ENCODE measurements at places on chromosomes 7 and 10.

- DNase-seq: no peak
- H3K4me1 ChIP-seq: peaks cover 10% of the 10 kb centered on the region
- no peaks in the 10 kb centered on the region for H3K36me3 ChIP-seq
- H3K27me3 ChIP-seq: no peaks in the 10 kb centered on the region
- H3K4me3 ChIP-seq: no peak overlapping the region
Measured at GRCh38 chr7:138581065-138581464, 120.1 kb downstream of the SVOPL start.

DNA sequence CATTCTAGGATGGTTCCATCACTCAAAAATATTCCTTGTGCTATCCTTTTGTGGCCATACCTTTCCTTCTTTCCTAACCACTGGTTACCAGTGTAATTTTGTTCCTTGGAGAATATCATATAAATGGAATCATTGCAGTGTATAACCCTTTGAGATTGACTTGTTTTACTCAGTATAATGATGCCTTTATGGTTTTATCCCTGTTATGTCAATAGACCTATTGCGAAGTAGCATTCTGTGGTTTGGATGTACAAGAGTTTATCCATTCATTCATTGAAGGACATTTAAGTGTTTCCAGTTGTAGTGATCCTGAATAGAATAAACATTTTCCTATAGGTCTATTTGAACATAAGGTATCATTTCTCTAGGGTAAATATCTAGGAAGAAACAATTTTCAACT lies 54.2 kb downstream of the RBM33 start:
- no peak for DNase-seq
- no peak overlapping the region for H3K4me3 ChIP-seq
- peaks cover 3% of the 10 kb centered on the region for H3K36me3 ChIP-seq
- H3K27ac ChIP-seq: no peak overlapping the region

GRCh38 chr7:88046839-88047573 lies 113.0 kb downstream of the ADAM22 start:
- no peaks in the 10 kb centered on the region for H3K27me3 ChIP-seq
- H3K4me1 ChIP-seq: peaks cover 7% of the 10 kb centered on the region
- H3K27ac ChIP-seq: no peak overlapping the region
- H3K4me3 ChIP-seq: no peak overlapping the region
- DNase-seq: no peak

DNA sequence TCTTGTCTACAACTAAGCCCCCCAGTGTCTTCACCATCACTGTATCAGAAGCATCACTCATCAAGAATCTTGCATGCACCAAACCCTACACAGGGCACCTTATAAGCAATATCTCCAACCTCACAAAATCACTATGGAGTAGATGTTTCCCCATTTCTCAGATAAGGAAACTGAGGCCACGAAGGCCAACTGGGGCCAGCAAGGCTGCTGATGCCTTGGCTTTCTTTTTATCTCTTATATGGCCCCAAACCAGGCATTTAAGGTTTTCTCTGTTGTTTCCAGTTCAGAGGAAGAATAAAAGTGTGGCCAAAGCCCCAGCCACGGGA lies 47.3 kb upstream of the NPFFR1 start:
- no peak overlapping the region for H3K27ac ChIP-seq
- H3K36me3 ChIP-seq: peaks cover 9% of the 10 kb centered on the region
- H3K4me3 ChIP-seq: no peak overlapping the region
- DNase-seq: no peak

DNA sequence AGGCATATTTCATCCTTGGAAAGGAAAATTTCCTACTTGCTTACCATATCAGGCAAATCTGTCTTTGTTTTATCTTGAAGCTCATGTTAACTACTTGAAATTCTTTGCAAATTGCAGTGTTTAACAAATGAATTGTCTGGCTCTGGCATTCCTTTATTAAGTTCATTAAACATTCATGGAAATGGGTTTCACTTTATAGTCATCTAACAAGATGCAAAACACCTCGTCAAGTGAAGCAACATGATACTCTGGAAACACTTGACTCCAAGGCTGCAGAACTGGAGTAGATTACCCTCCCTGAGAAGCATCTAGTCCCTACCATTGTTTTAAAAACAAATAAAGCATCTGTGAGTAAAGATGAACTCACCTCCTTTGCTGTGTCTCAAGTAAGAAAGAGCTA lies 1086.9 kb downstream of the NRG3 start:
- no peak overlapping the region for H3K4me3 ChIP-seq
- no peak overlapping the region for H3K27ac ChIP-seq
- no peak for DNase-seq
- H3K36me3 ChIP-seq: no peaks in the 10 kb centered on the region
- peaks cover 7% of the 10 kb centered on the region for H3K4me1 ChIP-seq

- H3K4me3 ChIP-seq: no peak overlapping the region
- H3K27me3 ChIP-seq: no peaks in the 10 kb centered on the region
- H3K4me1 ChIP-seq: no peaks in the 10 kb centered on the region
Measured at GRCh38 chr10:61385231-61386001, 67.8 kb downstream of the TMEM26 start.

DNA sequence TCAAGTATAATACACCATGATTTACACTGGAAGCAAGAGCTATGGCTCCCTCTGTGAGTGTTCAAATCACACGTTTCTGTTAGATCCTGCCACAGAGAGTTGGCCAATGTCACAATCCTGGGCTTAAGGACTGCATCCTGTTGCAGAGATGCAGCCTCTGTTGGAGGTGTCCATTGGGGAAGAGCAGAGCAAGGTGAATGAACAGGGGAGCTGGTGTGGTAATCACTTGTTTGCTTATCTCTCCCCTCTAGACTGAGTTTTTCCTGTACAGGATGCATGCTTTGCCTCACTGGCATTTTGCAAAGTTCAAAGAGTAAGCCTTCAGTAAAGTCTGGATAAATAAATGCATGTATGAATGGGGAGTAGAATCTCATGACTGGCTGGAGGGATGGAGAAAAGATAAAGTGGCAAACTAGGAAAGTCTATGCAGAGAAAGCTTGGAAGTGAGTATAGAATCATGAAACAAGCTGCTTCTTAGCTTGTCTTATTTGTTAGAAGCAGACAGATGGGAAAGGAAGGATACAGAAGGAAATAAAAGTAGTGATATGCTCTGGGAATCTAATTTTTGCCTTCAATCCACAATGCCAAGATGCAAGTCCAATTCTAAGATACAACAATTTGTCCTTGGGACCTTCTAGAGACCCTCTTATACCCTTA lies 605.9 kb downstream of the KCNMA1 start:
- H3K27ac ChIP-seq: no peak overlapping the region
- H3K36me3 ChIP-seq: no peaks in the 10 kb centered on the region
- peaks cover 6% of the 10 kb centered on the region for H3K4me1 ChIP-seq
- no peak overlapping the region for H3K4me3 ChIP-seq
- DNase-seq: no peak

GRCh38 chr10:71747551-71748523 lies 25.5 kb downstream of the VSIR start:
- DNase-seq: no peak
- no peaks in the 10 kb centered on the region for H3K36me3 ChIP-seq
- H3K4me1 ChIP-seq: peaks cover 22% of the 10 kb centered on the region
- no peaks in the 10 kb centered on the region for H3K27me3 ChIP-seq
- H3K4me3 ChIP-seq: no peak overlapping the region

All from glutamatergic neuron (in vitro differentiated cells).